Right renal pelvis (tissue), 4 donors: ENCODE measurements at places on chromosomes 2 and 18. TPM values are rescaled to one million over a fixed set of nuclear protein-coding genes. Genes with fewer than 3 reads are reported as not detected.

DNA sequence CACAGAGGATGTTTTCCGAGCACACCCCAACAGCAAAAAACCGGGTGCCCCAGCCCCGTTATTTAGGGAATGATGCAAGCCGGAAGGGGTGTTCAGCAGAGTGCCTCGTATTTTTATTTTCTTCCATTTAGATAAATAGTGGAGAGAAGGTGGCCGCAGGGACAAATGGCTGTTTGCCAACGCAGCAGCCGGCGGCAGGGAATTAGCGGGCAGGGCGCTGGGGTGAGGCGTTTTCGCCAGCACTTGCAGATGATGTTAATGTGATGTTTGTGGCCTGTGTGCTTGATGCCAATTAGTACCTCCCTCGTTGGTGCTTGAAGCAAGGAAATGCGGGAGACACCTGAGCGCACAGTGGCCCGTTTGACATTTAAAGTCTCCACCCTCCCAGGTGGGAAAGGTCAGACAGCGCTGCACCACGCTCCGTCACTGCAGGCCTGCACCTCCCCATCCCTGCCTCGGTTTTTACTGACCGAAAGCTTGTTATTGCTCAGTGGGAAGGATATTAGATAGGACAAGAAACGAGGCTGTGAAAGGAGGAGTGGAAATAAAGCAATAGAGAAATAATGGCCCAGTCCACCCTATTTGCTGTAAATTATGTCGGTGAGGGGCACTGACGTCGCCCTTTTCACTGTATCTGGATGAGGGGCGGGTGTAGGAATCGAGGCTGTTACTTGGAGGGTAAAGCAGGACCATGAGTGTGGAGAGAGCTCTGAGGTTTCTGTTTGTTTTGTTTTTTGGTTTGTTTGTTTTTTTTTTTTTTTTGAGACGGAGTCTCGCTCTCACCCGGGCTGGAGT, 39.1 kb downstream of the NFATC1 start:
- no peak for DNase-seq

DNA sequence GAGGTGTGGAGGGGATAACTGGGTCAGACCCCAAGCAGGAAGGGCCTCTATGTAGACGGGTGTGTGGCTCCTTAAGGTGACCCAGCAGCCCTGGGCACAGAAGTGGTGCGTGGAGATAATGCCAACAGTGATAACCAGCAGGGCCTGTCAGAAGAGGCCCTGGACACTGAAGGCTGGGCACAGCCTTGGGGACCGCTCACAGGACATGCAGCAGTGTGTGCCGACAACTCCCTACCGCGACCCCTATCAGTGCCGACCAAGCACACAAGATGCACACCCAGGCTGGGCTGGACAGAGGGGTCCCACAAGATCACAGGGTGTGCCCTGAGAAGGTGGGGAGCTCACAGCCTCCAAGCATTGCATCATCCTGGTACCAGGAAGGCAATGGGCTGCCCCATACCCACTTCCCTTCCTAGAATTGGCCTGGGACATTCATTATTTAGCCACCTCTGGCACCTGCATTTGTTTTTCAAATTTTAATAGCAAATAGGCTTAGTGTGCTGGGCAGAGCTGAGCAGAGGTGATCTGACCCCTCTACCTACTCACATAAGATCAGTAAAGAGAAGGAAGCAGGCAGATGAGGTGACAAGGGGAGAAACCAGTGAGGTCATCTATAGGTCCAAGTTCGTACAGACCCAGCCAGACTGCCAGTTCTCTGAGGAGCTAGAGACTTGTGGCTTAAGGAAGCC, 55.2 kb downstream of the BCL11A start:
- DNase-seq, result no peak

DNA sequence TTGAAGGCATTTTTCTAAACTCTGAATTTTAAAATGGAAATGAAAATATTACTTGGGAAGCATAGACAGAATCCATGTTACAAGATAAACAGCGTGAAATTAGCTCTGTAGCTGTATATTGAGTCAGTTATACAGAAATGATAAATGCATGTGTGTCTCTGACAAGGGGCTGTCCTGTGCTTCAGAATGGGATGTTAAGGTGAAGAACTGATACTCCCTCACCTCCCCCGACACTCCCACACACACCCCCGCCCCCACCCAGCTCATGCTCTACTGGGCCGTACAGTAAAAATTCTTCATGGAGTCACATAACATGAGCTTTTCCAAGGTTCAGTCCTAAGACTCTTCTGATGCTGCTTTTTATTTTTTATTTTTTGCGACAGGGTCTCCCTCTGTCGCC, 869 bp upstream of the THUMPD2 start:
- DNase-seq, result no peak

- DNase-seq, result no peak
Measured at GRCh38 chr2:239990966-239991365, 34.2 kb downstream of the NDUFA10 start.

DNA sequence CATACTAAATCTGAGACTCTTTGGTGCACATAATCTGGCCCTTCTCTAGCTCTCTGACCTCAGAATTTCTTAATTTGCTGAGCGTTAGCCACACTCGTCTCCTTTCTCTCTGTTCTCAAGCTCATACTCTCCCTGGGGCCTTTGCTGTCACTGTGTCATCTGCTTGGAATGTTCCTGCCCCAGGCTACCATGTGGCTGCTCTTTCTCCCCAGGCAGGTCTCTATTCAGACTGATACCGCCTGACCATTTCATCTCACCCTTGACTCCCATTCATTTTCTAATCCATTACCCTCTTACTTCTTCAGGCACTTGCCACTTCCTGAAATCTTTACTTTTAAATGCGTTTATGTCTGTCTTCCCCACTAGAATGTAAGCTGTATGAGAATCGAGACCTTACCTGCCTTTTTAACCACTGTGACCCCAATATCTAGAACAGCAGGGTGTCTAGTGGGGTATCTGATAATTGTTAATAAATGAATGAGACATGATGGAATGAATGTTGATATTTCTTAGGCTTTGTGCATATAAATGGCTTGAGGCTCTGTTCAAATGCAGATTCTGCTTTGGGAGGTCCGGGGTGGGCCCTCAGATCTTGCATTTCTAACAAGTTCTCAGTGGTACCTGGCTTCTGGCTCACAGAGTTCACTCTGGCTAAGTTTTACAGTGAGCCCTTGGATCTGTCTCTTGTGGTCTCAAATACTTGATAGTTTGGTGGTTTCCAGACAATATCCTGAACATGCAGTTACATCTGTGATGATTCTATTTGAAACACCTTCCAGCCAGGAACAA, 89.9 kb upstream of the EPC2 start:
- no peak for DNase-seq

GRCh38 chr2:233131936-233132720, 72.0 kb downstream of the INPP5D start:
- no peak for DNase-seq

- no peak for DNase-seq
Measured at GRCh38 chr2:178830451-178830850, 23.2 kb upstream of the TTN start.

DNA sequence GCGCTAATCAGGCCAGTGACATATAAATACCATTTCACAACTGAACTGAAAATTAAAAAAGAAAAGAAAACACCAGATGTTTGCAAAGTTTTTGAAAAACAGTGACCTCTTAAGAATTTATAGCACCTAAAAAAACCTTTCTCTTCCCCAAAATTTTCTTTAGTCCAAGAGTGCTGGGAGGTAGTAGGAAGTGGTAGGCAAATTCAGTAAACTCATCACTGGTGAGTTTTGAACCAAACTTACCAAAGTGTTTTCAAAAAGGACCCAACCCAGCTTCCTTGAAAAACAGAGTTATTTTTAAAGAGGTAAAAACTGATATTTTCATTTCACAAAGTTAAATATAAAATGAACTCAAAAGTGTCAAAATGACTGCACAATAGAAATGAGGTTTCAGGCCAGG, 90.4 kb downstream of the TMEM247 start:
- no peak for DNase-seq

GRCh38 chr2:123695426-123695825, 329.7 kb upstream of the CNTNAP5 start:
- DNase-seq, result no peak

DNA sequence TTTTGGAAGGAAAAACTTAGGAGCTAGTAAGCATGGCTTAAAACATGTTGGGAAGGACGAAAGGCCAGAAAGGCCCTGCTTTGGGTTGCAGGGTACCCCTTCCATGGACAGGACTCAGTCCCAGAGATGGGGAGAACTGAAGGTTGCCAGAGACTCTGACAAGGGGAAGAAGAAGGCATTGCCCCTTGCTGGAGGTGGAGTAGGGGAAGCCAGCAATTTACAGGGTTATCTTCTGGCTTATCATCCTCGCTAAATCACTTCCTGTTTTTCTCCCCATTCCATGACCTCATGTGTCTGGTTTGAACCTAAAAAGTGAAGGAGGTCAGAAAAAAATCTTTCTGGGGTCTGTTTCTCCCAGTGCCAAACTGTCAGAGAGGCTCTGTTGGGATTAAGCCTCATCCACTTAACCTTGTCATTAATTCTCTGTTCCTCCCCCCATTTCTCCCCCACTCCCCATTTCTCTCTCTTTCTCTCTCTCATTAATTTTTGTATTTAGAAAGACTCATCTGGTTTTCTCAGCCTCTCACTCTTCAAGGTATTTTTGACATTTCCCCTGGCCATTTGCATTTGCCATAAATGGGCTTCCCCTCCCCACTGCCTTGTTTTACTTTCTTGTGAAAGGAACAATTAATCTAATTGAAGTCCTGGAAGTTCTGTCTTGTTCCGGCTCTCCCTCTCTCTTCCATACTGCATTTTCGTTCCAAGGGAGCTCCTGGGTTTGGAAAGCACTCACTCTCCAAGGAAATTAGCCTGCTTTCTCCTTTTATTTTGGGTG, 17.4 kb downstream of the NRP2 start:
- no peak for DNase-seq

The TACR1 gene
- polyA plus RNA-seq, result 2.3 TPM

The CCDC74B gene
- polyA plus RNA-seq, result 15.1 TPM

The ACTG2 gene
- 1.1 TPM for polyA plus RNA-seq

The SULT1C2 gene
- polyA plus RNA-seq, result 62.5 TPM

The CFC1 gene
- not detected for polyA plus RNA-seq
